ENCODE measurements at places on chromosomes 7 and 10.

- no peak for DNase-seq
Observed at GRCh38 chr7:151137076-151137675, 30.3 kb downstream of the GBX1 start.

GRCh38 chr10:89466599-89467035 is 52.2 kb downstream of the IFIT5 start:
- DNase-seq: no peak

- no peak for DNase-seq
Observed at GRCh38 chr10:50392966-50393718, 141.8 kb upstream of the ASAH2 start.

GRCh38 chr7:123581162-123581459 is 20.5 kb upstream of the ASB15 start:
- no peak for DNase-seq

GRCh38 chr7:47080816-47081215 is 501.1 kb downstream of the TNS3 start:
- DNase-seq: no peak

DNA sequence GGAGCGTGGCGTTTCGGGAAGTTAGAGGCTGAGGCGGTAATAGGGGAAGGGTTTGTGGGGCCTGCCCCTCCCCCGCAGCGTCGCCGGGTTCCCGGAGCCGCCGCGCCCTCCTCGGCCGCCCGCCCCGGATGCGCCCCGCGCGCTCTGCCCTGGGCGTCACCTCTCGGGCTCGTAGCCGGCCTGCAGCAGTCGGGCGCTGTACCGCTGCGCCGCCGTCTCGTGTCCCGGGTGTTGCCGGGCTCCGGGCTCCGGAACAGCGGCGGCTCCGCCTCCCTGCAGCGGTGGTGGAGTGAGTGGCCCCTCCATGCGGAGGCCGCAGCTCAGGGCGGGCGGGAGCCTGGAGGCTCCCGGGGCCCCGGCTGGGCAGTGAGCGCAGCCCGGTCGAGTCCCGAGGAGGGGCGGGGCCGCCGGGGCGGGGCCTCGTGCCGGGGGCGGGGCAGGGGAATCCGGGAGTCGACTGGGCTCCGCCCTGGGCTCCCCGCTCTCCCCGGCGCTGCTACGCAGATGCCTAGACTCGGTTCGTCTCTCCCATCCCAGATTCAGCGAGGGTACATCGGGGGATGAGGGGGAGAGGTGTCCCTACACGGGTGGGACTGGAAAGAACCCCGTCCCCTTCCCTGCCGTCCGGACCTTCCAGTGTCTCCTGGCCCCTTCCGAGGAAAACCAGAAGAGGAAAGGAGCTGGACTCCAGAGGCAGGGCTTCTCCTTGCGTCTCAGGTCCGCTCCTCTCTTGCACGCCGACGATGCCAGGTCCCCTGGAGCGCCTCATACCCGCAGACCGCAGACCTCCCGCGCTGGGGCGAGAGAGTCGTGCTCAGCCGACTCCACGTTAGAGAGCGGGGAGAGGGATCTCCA is at the start of gene IMPDH1:
Gene IMPDH1, minus strand, starts transcription at position 387 of the 855 bp plus-strand sequence. Its CDS starts 81 bp downstream, at position 306.
- DNase-seq: peak; percentile 91

- no peak for DNase-seq
Observed at GRCh38 chr7:6553448-6554044, 2.3 kb upstream of the GRID2IP start.

DNA sequence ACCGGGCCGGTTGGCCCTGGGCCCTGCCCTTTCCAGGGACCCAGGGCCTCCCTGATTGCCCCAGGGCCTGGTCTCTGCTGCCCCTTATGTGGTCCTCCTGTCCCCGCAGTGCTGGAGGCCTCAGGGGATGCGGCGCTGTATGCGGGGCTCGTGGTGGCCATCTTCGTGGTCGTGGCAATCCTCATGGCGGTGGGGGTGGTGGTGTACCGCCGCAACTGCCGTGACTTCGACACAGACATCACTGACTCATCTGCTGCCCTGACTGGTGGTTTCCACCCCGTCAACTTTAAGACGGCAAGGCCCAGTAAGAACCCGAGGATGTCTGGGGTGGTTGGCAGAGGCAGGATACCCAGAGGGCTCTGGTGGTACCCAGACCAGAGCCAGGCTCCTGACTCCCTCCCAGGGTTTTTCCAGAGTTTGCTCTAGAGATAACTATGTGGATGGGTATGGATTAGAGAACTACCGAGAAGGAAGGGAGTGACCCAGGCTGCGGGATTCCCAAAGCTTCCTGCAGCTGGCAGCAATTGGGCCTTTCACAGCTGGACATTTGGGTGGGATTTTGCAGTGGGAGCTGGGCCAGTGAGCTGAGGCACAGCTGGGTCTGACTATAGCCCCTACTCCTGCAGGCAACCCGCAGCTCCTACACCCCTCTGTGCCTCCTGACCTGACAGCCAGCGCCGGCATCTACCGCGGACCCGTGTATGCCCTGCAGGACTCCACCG is 28.1 kb upstream of the SLC29A3 start:
- DNase-seq: no peak

GRCh38 chr10:74576586-74576985 is 249.8 kb upstream of the KAT6B start:
- DNase-seq: no peak

GRCh38 chr10:127435246-127435645 is 113.9 kb upstream of the NPS start:
- DNase-seq: no peak

DNA sequence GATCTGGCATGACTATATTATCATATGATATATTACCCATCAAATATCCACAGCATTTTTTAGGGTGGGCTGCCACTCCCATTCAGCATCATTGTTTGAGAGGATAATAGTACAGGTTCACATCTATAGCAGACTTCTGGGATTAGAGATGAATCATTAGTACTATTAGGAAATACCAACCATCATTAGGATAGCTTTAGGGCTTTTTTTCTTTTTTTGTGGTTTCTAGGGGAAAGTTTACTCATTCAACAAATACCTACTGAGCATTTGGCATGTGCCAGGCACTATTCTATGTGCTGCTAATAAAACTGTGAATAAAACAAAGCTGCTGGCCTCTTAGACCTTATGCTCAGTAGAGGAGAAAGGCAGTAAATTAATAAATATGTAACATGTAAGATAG is 40.6 kb downstream of the NHLRC2 start:
- no peak for DNase-seq

- DNase-seq: peak; percentile 8
Observed at GRCh38 chr10:95430231-95430951, 130.8 kb downstream of the SORBS1 start.

- DNase-seq: no peak
Observed at GRCh38 chr7:151003572-151003971, 12.8 kb downstream of the NOS3 start.

DNA sequence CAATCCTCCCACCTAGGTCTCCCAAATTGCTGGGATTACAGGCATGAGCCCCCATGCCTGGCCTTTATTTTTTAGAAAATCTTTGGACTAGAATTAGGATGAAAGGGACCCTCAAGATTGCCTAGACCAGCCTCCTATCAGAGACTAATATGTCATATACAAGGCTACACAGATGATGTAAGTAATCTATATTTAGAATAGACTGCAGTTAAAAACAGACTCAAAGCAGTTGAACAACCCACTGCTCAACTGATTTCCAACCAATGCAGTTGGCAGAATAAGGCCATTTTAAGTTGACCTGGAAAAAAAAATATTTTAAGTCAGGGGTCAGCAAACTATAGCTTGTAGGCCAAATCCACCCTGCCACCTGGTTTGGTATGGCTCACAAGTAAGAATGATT is 27.7 kb downstream of the PSPH start:
- no peak for DNase-seq

GRCh38 chr10:80441831-80442230 is 12.3 kb upstream of the TSPAN14 start:
- DNase-seq: no peak

- no peak for DNase-seq
Observed at GRCh38 chr10:35042783-35043182, 47.4 kb downstream of the CUL2 start.

DNA sequence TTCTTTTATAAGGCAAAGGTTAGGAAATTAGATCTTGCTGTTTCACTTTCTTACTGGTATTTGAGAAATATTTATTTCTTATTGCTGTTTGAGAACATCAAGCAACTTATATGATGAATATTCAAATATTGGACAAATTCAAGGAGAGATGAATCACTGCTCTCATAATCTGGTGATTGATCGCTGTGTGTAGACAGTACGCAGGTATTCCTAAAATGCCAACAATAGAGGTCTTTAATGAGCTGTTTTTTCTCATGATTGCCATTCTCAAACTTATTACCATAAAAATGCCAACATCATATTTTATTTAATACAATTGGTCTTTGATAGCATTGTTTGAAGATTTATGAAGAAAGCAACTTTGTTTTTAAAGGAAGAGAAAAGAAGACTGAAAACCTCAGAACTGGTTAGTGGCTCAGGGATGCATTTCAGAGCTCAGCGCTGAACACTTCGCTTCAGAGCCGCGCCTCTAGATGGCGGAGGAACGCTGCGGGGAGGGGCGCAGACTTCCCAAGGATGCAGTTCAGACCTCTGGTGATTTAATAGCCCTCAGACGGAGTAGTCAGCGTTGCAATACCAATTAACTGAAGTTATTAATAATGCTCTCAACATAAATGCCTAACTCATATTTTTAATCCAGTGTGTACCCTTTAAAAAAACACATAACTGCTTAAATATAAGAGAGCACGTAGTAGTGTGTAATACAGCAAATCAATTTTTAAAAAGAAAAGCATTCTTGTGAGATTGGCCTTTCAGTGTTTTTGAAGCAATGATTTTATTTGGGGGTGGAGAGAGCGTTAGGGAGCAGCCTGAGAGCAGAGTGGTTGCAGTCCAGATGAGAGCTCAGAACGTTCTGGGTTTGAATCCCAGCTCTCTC is 38.5 kb upstream of the STEAP4 start:
- no peak for DNase-seq

- no peak for DNase-seq
Observed at GRCh38 chr10:100174699-100175677, 10.8 kb downstream of the ERLIN1 start.

- DNase-seq: no peak
Observed at GRCh38 chr7:151406051-151406875, 3.6 kb downstream of the WDR86 start.

GRCh38 chr10:65968871-65969270 is 957.0 kb upstream of the LRRTM3 start:
- DNase-seq: no peak

- DNase-seq: no peak
Observed at GRCh38 chr7:44853391-44853790, 5.5 kb upstream of the H2AZ2 start.

- no peak for DNase-seq
Observed at GRCh38 chr7:109836016-109836415, 1254.9 kb upstream of the LRRN3 start.

GRCh38 chr10:57142925-57143576 is 782.0 kb upstream of the ZWINT start:
- DNase-seq: no peak

- DNase-seq: no peak
Observed at GRCh38 chr10:82821043-82821442, 946.0 kb downstream of the NRG3 start.

GRCh38 chr7:50822706-50823105 is 40.0 kb upstream of the GRB10 start:
- DNase-seq: no peak

DNA sequence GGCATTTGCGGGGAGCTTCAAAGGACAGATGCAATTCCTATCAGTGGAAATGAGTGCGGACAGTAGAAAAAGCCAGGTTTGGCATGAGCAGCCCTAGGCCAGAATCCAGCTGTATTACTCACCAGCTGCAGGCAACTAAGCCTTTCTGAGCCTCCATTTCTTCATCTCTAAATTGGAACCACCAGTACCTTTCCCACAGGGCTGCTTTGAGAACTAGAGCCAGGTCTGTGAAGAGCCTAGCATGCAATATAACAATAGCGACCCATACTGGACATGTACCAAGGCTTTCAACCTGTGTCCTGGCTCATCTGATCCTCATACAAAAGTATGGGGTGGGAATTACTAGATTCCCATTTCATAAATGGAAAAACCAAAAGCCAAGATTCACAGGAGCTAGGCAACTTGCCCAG is 101.0 kb downstream of the GSAP start:
- no peak for DNase-seq

- no peak for DNase-seq
Observed at GRCh38 chr10:25226775-25227682, 52.2 kb downstream of the GPR158 start.

- DNase-seq: no peak
Observed at GRCh38 chr7:139694389-139694676, 83.5 kb downstream of the HIPK2 start.

DNA sequence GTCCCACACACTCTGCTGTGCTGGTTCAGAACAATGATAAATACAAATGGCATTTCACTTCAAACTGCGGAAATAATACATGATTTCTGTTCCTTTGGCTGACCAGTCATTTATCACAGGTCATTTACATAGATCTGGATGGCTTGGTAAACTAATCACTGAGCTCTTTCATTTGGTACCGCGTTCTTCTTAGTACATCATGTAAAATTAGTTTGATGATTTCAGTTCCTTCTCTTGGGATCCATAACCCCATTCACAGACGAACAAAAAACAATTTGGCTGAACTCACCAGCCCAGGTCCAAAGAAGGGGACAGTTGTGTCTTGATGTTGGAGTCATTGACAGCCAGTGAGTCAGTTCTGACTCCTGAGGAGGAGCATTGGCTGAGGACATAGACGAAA is 689.8 kb downstream of the INHBA start:
- no peak for DNase-seq
